ENCODE measurements at places on chromosomes 2 and 18. TPM values are rescaled to one million over a fixed set of nuclear protein-coding genes. Genes with fewer than 3 reads are reported as not detected.

Gene ANKRD36
- total RNA-seq, result 7.7 TPM

Gene ADAM23
- 1.4 TPM for total RNA-seq

Gene ARHGAP15
- total RNA-seq, result 1.4 TPM

Gene PTPN18
- total RNA-seq, result 14.1 TPM

Gene STK16
- total RNA-seq, result 14.2 TPM

Gene RBFA
- total RNA-seq, result 29.5 TPM

Gene CCDC150
- total RNA-seq, result 2.3 TPM

Gene WDR43
- total RNA-seq, result 47.6 TPM

All from epithelial cell of alveolus of lung (primary cell).